Mesenchymal stem cell (in vitro differentiated cells and primary cell): ENCODE measurements at places on chromosomes 13 and 19.

GRCh38 chr13:44698066-44698465 is 121.9 kb upstream of the TSC22D1 start:
- no peaks in the 10 kb centered on the region for H3K27me3 ChIP-seq
- H3K4me3 ChIP-seq: peak overlapping the region; percentile 28
- H3K27ac ChIP-seq: no peak overlapping the region
- H3K36me3 ChIP-seq: no peaks in the 10 kb centered on the region

DNA sequence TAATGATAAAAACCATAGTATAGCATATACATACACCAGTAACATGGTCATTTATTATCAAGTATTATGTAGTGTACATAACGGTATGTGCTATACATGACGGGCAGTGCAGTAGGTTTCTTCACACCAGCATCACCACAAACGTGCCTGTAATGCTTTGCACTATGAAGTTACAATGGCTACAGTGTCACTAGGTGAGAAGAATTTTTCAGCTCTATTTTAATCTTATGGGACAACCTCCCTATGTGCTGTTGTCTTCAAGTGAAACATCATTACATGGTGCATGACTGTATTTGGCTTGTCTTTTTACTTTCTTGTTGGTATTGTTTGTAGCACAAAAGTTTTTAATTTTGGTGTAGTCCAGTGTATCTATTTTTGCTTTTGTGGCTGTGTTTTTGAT is 18.7 kb downstream of the CDK8 start:
- DNase-seq: no peak
- H3K36me3 ChIP-seq: no peaks in the 10 kb centered on the region
- H3K27ac ChIP-seq: no peak overlapping the region
- H3K27me3 ChIP-seq: no peaks in the 10 kb centered on the region
- H3K4me3 ChIP-seq: no peak overlapping the region
- H3K4me1 ChIP-seq: no peaks in the 10 kb centered on the region

GRCh38 chr13:99315186-99315585 is 8.0 kb upstream of the GPR183 start:
- DNase-seq: no peak
- no peaks in the 10 kb centered on the region for H3K27me3 ChIP-seq
- H3K36me3 ChIP-seq: peaks cover 11% of the 10 kb centered on the region
- peaks cover 13% of the 10 kb centered on the region for H3K4me1 ChIP-seq
- no peak overlapping the region for H3K4me3 ChIP-seq

DNA sequence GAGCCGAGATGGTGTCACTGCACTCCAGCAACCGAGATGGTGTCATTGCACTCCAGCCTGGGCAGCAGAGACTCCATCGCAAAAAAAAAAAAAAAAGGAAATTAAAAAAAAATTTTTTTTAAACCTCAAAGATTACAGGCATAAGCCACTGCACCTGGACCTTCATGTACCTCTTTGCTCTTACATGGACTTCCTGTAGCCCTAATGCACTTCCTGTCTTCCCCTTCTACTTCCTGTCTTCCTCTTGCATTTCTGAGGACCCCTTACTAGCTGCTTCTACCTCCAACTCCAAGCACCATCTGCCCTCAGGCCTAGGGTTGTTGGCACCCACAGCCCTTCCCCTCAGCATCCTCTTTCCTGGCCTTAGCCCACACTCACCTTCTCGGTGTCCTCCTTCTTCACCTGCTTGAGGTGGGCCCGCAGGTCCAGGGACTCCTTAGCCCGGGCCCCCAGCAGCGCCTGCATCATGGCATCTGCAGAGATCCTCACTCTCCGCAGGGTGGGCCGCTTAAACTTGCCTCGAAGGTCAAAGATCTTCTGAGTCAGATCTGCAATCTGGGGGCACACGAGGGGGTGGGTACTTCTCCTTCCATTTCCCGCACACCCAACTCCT is 3.8 kb downstream of the TNNI3 start:
- no peak for DNase-seq
- no peak overlapping the region for H3K27ac ChIP-seq
- no peak overlapping the region for H3K4me3 ChIP-seq
- H3K27me3 ChIP-seq: peaks cover 37% of the 10 kb centered on the region

- H3K27me3 ChIP-seq: peaks cover 10% of the 10 kb centered on the region
- no peak overlapping the region for H3K4me3 ChIP-seq
- DNase-seq: peak; percentile 87
- peaks cover 18% of the 10 kb centered on the region for H3K4me1 ChIP-seq
Measured at GRCh38 chr19:46080561-46080960, 39.8 kb upstream of the IGFL4 start.

DNA sequence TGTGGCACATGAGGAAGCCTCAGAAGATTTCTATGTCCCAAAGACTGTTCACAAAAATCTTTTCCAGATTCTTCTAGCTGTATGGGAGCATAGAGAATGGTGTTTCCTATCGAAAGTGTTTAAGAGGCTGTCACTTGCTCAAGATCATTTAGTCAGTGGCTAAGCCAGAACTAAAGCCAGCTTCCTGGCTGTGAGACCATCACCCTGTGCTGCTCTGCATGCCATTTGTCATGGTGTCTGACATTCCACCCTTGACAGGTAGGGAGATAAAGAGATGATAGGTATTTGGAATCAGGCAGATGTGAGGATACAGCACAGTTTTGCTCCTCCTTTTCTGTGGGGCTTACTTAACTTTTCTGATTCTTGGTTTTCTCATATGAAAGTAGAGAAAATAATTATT is 177.3 kb downstream of the DNAJC15 start:
- H3K27me3 ChIP-seq: no peaks in the 10 kb centered on the region
- H3K4me1 ChIP-seq: no peaks in the 10 kb centered on the region
- no peak overlapping the region for H3K4me3 ChIP-seq
- H3K36me3 ChIP-seq: no peaks in the 10 kb centered on the region

GRCh38 chr13:76350399-76350798 is 535.8 kb downstream of the KCTD12 start:
- no peak overlapping the region for H3K4me3 ChIP-seq
- no peaks in the 10 kb centered on the region for H3K4me1 ChIP-seq
- no peaks in the 10 kb centered on the region for H3K27me3 ChIP-seq
- DNase-seq: peak; percentile 26
- no peak overlapping the region for H3K27ac ChIP-seq

DNA sequence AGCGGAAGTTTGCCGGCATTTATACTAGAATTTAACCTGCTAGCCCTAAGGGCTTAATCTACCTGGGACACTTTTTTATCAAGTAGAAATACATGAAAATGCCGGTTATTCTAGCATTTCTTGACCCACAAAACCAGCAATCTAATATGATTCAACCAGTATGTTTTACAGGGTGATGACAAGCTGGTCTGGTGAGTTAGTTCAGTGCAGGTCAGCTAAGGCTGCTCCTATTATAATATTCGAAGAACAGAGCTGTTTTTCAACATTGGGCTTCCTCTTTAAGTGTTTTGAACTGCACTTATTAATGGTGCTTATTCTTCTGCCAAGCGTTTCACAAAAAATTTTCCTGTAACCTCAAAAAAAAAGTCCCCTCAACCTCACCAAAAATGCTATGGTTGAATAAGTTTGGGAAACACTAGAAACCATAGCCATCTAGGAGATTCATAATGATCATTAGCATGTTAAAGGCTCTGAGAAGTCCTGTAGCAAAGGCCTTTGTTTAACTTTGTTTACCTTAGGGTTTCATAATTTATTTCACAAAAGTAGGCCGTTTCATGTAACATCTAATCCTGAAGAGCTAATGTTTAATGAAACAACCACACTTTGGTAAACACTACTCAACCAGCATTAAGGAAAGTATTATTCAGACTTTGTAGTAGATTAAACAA is 526.6 kb downstream of the KLF12 start:
- no peak overlapping the region for H3K4me3 ChIP-seq
- H3K27ac ChIP-seq: no peak overlapping the region
- DNase-seq: peak; percentile 36
- no peaks in the 10 kb centered on the region for H3K4me1 ChIP-seq
- H3K27me3 ChIP-seq: no peaks in the 10 kb centered on the region
- no peaks in the 10 kb centered on the region for H3K36me3 ChIP-seq

- H3K4me1 ChIP-seq: no peaks in the 10 kb centered on the region
- H3K36me3 ChIP-seq: peaks cover 56% of the 10 kb centered on the region
- H3K4me3 ChIP-seq: no peak overlapping the region
- no peak for DNase-seq
- no peak overlapping the region for H3K27ac ChIP-seq
Measured at GRCh38 chr13:52399708-52400107, 6.3 kb downstream of the THSD1 start.

DNA sequence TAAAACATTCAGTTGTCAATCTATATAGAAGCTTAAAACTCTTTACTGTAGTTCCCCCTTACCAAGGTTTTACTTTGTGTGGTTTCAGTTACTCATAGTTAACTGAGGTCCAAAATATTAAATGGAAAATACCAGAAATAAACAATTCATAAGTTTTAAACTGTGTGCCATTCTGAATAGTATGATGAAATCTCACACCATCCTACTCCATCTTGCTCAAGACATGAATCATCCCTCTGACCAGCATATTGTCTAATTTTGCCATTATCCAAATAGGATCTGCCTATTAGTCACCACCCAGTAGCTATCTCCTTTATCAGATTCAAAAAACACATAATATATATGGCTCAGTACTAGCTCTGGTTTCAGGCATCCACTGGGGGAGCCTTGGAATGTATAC is 22.4 kb downstream of the ZNF571 start:
- H3K4me3 ChIP-seq: no peak overlapping the region
- DNase-seq: no peak
- H3K4me1 ChIP-seq: no peaks in the 10 kb centered on the region
- no peaks in the 10 kb centered on the region for H3K27me3 ChIP-seq

DNA sequence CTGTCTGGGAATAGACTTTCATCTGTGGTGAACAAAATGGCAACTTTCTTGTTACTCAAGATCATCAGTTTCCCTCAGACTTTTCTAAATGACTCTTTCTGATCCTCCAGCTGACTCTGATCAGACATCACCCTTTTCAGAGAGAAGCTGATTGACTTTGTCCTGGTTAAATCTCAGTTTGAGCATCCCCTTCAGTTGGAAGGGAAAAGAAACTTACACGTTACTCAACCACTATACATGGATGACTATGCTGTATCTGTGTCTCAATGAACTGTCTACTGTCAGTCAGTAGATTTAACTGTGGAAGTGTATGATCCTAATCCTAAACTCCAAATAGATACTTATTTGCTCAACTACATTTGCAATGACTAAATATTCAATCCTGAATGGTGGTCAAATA is 118.5 kb downstream of the NALCN start:
- no peak overlapping the region for H3K27ac ChIP-seq
- H3K4me3 ChIP-seq: no peak overlapping the region
- no peaks in the 10 kb centered on the region for H3K4me1 ChIP-seq

GRCh38 chr13:68232351-68233130 is 1002.4 kb upstream of the PCDH9 start:
- H3K36me3 ChIP-seq: no peaks in the 10 kb centered on the region
- no peaks in the 10 kb centered on the region for H3K27me3 ChIP-seq
- H3K4me3 ChIP-seq: no peak overlapping the region
- DNase-seq: no peak
- H3K27ac ChIP-seq: no peak overlapping the region

GRCh38 chr13:24802074-24802473 is 38.1 kb downstream of the RNF17 start:
- no peak overlapping the region for H3K4me3 ChIP-seq
- H3K27me3 ChIP-seq: peaks cover 4% of the 10 kb centered on the region
- DNase-seq: peak; percentile 6
- H3K36me3 ChIP-seq: no peaks in the 10 kb centered on the region
- H3K4me1 ChIP-seq: no peaks in the 10 kb centered on the region

GRCh38 chr13:111184458-111185401 is 69.6 kb downstream of the ARHGEF7 start:
- H3K27me3 ChIP-seq: no peaks in the 10 kb centered on the region
- no peak overlapping the region for H3K27ac ChIP-seq
- peaks cover 14% of the 10 kb centered on the region for H3K36me3 ChIP-seq
- H3K4me3 ChIP-seq: no peak overlapping the region

DNA sequence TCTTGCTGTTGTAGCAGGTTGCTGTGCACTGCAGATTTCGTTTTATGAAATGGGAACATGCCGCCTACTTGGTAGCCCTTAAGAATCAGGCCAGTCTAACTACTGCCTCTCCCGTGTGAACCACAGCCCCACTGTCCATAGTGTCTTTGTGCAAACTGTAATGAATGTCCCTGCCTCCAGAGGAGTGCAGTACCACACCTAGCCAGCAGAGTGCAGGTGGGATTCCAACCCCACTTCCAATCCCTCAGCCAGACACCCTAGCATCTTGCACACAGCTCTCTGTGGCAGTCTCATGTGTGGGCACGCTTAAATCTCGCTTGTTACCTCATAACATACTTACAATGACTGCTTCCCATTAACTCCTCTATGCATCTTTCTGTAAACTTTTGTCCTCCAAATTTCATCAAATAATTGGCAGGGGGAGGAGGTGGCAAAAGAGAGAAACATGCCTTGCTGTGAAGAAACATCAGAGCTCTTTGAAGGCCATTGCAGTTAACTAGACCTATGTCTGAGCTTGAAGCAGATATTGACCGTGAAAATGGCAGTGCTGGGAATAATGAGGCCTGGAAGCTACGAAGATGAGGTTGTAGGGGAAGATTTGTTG is 47.2 kb downstream of the ZAR1L start:
- H3K27ac ChIP-seq: no peak overlapping the region
- peaks cover 33% of the 10 kb centered on the region for H3K36me3 ChIP-seq

DNA sequence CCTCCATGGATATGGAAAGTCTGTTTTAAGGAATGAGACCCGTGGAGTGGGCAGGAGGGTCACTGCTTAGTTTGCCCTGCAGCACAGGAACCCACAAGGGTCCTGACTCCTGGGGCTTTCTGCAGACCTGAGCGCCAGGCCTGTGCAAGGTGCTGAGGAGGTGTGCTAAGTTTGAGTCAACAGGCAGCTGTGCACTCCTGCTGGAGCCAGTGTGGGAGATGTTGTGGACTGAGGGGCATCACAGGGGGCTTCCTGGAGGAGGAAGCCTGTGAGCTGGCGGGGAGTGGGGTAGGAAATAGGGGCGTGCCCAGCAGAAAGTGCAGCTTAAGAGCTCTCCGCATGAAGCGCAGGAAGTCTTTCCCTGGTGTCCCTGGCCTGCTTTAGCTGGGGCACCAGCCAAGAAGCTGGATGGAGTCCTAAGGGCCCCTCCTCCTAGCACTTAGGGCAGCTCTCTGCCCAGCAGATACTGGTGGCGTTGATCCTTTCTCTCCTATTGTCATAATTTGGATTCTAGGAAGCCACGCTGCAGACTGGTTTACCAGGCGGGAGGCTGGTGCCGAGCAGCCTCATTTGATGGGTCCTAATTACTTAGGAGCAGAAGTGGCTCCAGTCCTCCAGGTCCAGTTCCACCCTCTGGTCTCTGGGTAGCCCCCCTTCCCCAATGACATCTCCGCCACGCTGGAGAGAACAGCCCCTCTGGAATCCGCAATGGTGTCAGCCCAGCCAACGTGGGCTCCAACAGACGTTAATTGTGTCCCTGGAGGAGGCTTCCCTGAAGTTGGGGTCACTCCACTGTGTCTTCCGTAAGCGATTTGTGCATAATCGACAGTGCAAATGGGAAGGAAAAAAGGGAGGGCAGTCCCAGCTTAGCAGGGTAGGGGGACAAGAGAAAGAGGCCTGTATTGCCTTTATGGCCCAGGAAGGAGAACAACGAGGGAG is 309.2 kb downstream of the ZNF536 start:
- H3K27ac ChIP-seq: no peak overlapping the region
- no peak for DNase-seq
- H3K36me3 ChIP-seq: no peaks in the 10 kb centered on the region
- no peak overlapping the region for H3K4me3 ChIP-seq
